Hematopoietic multipotent progenitor cell treated with erythropoietin and hydrocortisone succinate and interleukin-3 and kit ligand, for 8 days (in vitro differentiated cells): ENCODE measurements at places on chromosomes 3 and 15.

GRCh38 chr3:195565716-195566115, 18.0 kb downstream of the APOD start:
- DNase-seq: no peak

GRCh38 chr3:156260331-156260730, 140.0 kb downstream of the KCNAB1 start:
- DNase-seq: no peak

DNA sequence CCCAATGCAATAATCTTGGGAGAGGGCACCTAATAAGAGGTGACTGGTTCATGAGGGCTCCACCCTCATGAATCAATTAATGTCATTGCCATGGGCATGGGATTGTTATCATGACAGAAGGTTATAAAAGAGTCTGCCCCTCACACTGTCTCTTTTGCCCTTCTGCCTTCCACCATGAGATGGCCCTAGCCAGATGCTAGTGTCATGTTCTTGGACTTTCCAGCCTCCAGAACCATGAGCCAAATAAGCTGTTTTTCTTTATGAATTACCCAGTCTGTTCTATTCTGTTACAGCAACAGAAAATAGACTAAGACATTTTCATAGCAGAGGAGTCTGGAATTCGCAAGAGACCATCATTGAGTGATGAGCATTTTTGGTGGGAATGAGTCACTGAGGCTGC, 16.0 kb upstream of the RAD18 start:
- no peak for DNase-seq

GRCh38 chr3:172675441-172676193, 35.2 kb downstream of the NCEH1 start:
- DNase-seq: peak; percentile 78

- no peak for DNase-seq
These were observed 124.5 kb downstream of the SUCLG2 start for GRCh38 chr3:67529915-67530314.

DNA sequence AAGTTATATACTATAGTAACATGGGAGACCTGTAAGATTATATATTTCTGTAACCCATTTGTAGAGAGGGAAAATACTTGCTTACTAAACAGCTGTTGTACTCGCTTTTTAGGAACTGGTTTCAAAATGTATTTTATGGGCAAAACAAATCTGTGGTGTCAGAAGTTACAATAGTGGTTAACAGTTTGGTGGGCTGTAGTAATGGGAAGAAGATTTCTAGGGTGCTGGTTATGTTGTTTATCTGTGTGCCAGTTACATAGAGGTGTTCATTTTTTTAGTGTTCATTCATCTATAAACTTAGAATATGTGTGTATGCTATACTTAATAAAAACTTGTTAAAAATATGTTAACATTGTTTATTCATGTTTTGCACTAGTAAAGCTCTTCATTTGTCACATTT, 42.1 kb downstream of the RNF111 start:
- no peak for DNase-seq

- no peak for DNase-seq
These were observed 122.6 kb upstream of the MEF2A start for GRCh38 chr15:99443056-99443756.

- no peak for DNase-seq
These were observed 261.1 kb upstream of the PDZRN3 start for GRCh38 chr3:73885862-73886261.

GRCh38 chr3:102885289-102885688, 450.5 kb downstream of the ZPLD1 start:
- no peak for DNase-seq

- DNase-seq: no peak
These were observed 95.6 kb upstream of the TPM1 start for GRCh38 chr15:62946940-62947339.

GRCh38 chr15:25394898-25395297, 43.9 kb downstream of the UBE3A start:
- no peak for DNase-seq

DNA sequence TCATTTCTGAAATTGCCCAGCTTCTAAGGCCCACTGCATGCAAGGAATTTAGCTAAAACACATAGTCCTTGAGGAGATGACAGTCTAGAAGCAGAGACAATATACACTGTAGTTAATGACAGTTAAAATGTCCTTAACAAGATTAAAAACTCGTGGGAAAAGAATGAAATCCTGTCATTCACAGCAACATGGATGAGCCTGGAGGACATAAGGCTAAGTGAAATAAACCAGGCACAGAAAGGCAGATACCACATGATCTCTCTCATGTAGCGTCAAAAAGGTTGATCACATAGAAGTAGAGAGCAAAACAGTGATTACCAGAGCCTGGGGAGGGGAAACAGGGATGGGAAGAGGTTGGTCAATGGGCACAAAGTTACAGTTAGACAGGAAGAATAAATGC, 36.3 kb upstream of the GOLGA8J start:
- DNase-seq: no peak

GRCh38 chr3:35664460-35664919, 25.2 kb downstream of the ARPP21 start:
- DNase-seq: peak; percentile 57

DNA sequence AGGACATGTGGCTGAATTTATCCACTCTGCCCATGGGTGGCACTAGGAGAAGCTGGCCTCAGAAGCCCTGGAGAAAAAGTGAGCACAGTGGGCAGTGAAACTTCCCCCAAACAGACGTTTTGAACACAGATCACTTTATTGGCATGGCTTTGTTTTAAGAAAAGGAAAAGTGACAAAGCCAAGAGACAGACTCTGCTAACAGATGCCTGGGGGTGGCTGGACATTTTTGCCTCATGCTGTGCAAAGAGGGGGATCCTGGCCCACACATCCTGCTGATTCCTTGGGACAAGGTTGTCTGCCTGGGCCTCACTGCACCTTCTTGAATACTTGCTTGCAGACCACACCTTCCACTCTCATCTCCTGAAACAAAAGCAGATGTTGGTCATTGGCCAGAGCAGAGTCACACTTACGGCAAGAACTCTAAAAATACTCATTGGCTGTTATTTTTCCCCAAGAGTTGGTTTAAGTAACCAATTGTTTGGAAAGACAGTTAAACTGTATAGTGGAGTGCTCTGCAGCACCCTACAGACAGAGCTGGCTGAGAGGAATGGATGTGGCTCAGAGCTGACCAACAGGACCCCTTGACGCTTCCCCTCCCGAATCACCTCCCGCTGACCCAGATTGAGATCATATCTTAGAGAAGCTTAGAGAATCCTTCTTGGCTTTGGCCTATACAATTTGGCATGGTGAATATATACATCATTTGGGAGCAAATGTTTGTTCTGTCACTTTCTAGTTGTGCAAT, 22.0 kb downstream of the RBP1 start:
- DNase-seq: no peak

DNA sequence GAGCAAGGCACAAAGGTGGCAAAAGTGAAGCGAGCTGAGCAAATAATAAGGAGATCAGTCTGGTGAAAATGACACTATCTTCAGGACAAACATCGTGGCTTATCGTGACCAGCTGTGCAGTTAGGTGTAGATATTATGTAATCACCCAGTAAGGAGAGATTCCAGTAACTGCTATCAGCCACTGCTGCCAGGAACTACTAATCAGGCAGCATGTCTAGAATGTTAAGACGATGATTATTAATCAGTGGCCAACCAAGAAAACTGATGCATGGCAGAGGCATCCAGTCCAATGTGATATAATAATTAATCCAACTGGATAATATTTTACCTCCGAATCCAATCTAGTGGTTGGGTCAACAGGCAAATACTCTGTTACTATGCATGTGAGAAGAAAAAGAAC, 252.7 kb upstream of the ZPLD1 start:
- DNase-seq: peak; percentile 93

DNA sequence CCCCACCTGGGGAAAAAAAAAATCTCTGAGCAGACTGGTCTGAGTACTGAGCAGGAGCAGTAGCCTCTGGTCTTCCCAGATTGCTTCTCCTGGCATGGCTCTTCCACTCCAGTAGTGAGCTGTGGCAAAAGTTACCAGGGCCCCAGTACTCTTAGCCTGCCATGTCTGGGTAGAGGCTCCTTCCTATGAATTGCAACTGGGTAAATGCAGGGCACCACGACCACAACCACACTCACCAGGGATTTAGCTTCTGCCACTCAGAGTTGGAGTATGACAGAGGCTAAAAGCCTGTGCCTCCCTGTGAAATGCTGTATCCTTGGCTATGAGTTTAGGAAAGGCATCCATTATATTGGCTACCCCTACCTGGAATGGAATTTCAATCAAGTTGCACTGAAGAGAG, 67.9 kb upstream of the CCDC54 start:
- DNase-seq: no peak

- DNase-seq: peak; percentile 45
These were observed 283.9 kb downstream of the GRM7 start for GRCh38 chr3:7144697-7145308.

DNA sequence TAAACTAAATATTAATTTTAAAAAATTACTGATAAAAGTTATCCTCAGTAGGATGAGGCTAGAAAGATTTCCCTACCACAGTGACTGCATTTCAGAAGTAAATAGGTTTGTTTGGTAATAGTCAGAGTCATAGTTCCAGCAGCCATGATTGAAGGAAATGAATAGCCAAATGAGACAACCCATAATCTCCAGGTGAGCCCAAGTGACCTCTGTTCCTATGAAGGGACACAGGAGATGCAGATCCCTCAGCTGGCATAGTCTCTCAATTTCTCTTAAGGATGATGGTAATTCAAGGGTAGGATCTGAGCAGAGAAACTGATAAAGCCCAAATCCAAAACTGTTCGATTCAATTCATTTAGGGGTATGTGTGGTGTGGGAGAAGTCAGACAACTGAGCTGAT, 461.8 kb downstream of the RAP2B start:
- DNase-seq: no peak

DNA sequence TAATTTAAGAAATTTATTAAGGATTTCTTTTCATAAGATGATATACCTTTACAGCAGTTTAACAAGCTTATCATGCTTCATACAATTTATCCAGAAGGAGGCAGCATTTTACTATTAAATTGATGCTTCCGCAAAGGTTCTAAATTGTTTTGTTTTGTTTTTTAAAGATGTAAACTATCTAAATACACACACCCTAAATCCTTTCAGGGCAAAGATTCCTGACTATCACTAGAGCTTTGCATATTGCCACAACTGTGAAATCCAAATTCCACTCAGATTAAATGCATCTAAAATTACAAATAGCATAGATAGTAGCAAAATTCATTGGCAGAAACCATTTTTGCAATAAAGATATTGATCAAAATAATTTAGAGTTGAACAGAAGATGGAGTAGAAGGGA, 44.5 kb upstream of the CCNL1 start:
- peak; percentile 43 for DNase-seq

- peak; percentile 44 for DNase-seq
These were observed 63.1 kb upstream of the MCTP2 start for GRCh38 chr15:94168250-94168649.

GRCh38 chr3:42375121-42375800, 35.1 kb downstream of the LYZL4 start:
- no peak for DNase-seq

GRCh38 chr15:48318131-48318530, 13.1 kb upstream of the DUT start:
- DNase-seq: no peak

DNA sequence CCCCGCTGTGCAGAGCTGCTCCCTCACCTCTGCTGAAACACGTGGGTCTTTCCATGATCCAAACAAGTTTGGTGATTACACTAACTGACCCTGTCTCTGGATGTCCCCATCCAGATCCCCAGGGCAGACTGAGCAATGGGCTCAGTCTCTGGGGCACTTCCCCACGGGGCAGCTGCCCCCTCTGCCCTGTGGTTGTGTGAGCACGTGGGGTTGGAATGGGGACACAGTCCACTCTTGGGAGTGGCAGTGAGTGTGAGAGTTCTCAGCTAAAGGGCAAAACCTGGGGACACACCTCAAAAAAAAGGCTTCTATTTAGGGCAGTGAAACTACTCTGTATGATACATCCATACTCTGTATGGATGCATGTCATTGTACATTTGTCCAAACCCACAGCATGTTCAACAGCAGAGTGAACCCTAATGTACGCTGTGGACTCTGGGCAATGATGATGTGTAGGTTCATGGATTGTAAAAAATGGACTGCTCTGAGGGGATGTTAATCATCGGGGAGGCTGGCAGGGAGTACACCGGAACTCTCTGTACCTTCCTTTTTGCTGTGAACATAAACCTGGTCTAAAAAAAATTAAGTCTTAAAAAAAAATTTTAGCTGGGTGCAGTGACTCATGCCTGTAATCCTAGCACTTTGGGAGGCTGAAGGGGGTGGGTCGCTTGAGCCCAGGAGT, 49.9 kb upstream of the BLM start:
- DNase-seq: no peak

DNA sequence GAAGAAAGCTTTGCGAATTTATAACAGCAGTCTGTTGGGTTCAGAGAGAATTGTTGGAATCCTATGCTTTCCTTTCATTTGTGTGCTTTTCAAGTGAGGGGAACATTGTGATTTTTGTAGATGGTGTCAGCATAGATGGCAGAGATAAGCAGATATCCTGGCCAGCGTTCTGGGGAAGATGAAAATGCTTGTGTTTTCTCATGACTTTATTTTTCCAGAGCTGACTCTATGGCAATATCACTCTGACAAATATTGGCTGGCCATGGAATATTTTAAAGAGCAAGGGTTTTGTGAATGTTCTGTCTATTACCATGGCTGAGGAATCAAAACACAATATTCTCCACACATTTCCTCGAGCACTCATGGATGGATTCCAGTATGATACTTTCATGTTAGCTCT, 108.8 kb downstream of the MITF start:
- DNase-seq: no peak

DNA sequence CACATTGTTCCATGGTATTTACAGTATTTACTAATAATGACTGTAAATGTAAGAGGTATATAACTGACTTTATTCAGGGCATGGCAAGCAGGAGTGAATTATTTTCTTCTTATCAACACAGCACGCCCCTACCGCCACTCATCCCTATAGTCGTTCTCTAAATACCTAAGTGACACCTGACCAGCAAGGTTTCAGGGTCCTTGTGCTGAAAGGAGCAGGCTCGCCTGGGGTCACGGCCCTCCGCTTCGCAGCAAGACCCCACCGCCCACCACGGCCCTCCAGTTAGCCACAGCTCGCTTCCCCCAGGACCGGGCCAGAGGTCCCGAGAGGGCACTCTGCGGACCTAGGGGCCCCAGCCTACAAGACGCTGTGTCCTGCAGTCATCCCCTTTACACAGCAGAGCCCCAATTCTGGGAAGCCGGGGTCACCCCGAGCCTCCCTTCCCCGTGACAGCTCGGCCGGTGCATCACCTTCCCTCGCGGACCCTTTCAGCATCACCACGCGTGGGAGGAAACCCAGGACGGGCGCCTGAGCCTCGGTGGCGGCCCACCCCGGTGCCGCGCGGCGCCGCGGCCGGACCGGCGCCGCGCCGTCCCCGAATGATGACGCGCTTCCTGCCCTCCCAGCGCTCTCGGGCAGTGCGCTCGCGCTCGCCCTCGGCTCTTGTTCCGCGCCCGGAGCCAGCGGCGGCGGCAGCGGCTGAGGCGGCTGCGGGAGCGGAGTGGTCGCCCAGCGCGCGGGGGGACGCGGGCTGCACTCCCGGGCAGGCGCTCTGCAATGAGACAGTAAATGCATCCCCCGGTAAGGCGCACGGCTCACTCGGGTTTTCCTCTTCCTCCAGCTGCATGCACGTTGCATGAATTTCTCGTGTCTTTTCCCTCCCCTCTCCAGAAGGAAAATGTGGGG, 225.1 kb upstream of the C2CD4B start:
- DNase-seq: peak; percentile 77
